ENCODE measurements at places on chromosomes 16 and 17. TPM values are rescaled to one million over a fixed set of nuclear protein-coding genes. Genes with fewer than 3 reads are reported as not detected.

Gene RMI2
- polyA plus RNA-seq, result 0.48 TPM

Gene CCL16
- polyA plus RNA-seq, result not detected

Gene MMP25
- not detected for polyA plus RNA-seq

Gene RND2
- polyA plus RNA-seq, result 43.8 TPM

Gene FA2H
- polyA plus RNA-seq, result not detected

Gene TP53TG3D
- polyA plus RNA-seq, result not detected

Gene MT1A
- not detected for polyA plus RNA-seq

Gene SPATA22
- not detected for polyA plus RNA-seq

Gene ARMC7
- 3.7 TPM for polyA plus RNA-seq

Gene CMTM2
- polyA plus RNA-seq, result 0.25 TPM

Gene PLD2
- polyA plus RNA-seq, result 3.9 TPM

Gene C16orf90
- polyA plus RNA-seq, result not detected

Gene LDAF1
- polyA plus RNA-seq, result 10.8 TPM

Gene OSGIN1
- 2.1 TPM for polyA plus RNA-seq

Gene CDT1
- polyA plus RNA-seq, result 1.0 TPM

Gene PAGR1
- 86.8 TPM for polyA plus RNA-seq

Gene ARL17B
- 28.2 TPM for polyA plus RNA-seq

Gene SEPTIN12
- 4.7 TPM for polyA plus RNA-seq

Gene TBC1D3C
- polyA plus RNA-seq, result 8.1 TPM

Gene APOBR
- polyA plus RNA-seq, result 0.06 TPM

Gene ZNF597
- polyA plus RNA-seq, result 1.8 TPM

Gene ANKRD13B
- 35.0 TPM for polyA plus RNA-seq

Gene FOXC2
- polyA plus RNA-seq, result not detected

Gene UBE2G1
- 65.8 TPM for polyA plus RNA-seq

Gene UBALD2
- polyA plus RNA-seq, result 7.5 TPM

Gene TPSD1
- polyA plus RNA-seq, result not detected

Gene CHST5
- 2.7 TPM for polyA plus RNA-seq

Gene TMC8
- 0.24 TPM for polyA plus RNA-seq

Gene SPATA2L
- polyA plus RNA-seq, result 42.3 TPM

Gene NOB1
- polyA plus RNA-seq, result 12.8 TPM

Gene KRTAP3-1
- polyA plus RNA-seq, result not detected

Gene GCGR
- polyA plus RNA-seq, result not detected

Gene SLFN12
- not detected for polyA plus RNA-seq

Gene ODF4
- not detected for polyA plus RNA-seq

Gene COQ7
- polyA plus RNA-seq, result 38.5 TPM

Gene ASIC2
- 5.6 TPM for polyA plus RNA-seq

Gene MLST8
- polyA plus RNA-seq, result 13.5 TPM

Gene MMP28
- polyA plus RNA-seq, result 0.31 TPM

Gene DPH1
- polyA plus RNA-seq, result 44.8 TPM

Gene ST6GALNAC2
- polyA plus RNA-seq, result not detected

Gene CACNG5
- polyA plus RNA-seq, result 1.2 TPM

Gene KRT39
- not detected for polyA plus RNA-seq

Data from neural cell (in vitro differentiated cells).